EL (cell line): ENCODE measurements at places on chromosomes 1 and 21.

GRCh38 chr1:176540428-176540827, 77.5 kb downstream of the PAPPA2 start:
- DNase-seq = no peak

- no peak for DNase-seq
Observed at GRCh38 chr21:30478004-30478403, 2.2 kb downstream of the KRTAP19-1 start.

DNA sequence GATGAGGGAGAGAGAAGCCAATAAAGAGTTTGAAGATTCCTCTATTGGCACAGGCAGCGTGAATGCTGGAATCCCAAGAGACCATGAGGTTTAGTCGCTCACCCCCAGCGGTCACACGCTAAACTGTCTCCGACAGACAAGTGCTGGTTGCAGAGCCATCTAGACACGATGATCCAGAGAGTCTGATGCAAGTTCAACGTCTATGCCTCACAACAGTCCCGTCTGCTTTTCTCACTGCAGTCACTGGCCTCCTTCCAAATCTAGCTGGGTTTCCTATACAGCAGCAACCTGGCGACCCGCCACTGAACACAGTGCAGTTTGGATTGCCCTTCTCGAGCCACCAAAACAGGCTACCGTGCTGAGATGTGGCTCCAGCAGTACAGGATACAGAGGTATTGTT, 98.6 kb upstream of the KRTAP19-8 start:
- no peak for DNase-seq

DNA sequence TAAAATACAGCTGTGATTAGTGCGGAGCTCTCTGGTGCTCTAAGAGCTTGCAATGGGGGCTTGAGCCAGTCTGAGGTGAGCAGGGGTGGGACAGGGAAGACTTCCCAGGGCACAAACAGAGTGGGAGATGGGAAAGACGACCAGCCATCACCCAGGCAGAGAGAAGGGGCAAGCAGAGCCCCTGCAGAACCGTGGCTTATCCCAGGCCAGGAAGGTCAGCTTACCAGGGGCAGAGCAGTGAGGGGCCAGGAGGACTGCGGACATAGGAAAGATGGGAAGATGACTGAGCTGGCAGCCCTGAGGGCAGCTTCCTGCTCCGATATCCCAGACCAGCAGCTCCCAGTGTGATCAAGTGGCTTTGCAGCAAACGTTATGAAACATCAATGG, 55.4 kb upstream of the IFFO2 start:
- DNase-seq = peak; percentile 59

- DNase-seq = no peak
Observed at GRCh38 chr1:38241594-38242334, 195.2 kb upstream of the POU3F1 start.

DNA sequence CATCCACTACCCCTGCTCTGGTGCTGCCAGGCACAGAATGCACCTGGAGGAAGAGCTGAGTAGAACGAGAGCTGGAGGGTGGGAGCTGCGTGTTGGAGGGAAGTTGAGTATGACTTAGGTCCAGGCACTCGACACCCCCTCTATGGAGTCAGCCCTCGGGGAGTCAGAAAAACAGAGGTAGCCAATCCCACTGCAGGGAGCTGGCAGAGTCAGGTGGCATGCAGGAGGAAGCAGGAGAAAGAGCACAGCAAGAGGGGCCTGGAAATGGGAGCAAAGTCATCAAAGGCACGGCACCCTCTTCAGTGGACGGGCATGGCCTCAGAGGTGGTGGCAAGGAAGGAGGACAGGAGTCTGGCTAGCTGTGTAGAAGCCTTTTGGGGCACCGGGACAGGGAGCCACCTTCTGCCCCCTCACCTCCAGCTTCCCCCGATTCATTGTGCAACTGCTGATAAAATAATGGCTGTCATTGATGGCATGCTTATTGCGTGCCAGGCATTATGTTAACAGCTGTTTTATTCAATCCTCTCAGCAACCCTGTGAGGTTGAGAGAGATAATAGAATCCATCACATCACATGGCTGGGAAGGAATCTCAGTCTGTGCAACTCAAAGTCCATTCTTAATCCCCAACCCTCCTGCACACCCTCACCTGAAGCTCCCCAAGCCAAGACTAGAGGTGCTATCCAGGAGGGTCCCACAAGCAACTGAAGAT, 42.0 kb downstream of the C1orf198 start:
- DNase-seq = no peak

DNA sequence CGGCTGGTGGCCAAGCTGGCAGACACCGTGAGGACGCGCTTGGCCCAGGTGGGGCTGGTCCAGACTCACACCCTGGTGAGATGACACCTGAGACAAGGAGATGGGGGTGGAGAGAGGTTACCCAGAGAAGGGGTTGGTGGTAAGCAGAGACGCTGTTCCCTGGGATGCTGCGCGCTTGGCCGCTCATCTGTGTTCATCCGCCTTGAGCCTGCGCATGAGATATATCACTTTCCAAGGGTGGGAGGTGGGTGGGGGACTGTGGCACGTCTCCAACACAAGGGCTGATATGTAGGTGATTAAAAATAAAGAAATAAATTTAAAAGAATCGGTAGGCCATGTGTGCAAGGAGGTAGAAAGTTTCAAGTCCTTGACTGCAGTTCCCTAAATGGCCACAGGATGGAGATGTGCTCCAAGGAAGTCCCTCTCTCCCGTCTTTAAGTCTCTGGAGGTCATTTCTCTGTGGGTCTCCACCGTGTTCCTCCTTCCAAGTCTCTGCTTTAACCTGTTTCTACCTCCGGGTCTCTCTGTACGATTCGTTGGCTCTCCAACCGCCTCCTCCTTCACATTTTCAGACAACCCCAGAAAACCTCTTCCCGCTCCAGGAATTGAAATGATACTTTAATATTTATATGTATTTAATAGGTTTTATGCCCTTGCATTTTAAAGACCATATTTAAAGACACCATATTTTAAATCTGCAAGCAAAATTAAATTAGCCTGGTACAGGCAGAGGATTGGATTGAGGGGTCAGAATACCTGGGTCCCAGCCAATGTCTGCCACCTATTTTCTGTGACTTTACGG, 4.5 kb downstream of the TTC24 start:
- DNase-seq = peak; percentile 79

DNA sequence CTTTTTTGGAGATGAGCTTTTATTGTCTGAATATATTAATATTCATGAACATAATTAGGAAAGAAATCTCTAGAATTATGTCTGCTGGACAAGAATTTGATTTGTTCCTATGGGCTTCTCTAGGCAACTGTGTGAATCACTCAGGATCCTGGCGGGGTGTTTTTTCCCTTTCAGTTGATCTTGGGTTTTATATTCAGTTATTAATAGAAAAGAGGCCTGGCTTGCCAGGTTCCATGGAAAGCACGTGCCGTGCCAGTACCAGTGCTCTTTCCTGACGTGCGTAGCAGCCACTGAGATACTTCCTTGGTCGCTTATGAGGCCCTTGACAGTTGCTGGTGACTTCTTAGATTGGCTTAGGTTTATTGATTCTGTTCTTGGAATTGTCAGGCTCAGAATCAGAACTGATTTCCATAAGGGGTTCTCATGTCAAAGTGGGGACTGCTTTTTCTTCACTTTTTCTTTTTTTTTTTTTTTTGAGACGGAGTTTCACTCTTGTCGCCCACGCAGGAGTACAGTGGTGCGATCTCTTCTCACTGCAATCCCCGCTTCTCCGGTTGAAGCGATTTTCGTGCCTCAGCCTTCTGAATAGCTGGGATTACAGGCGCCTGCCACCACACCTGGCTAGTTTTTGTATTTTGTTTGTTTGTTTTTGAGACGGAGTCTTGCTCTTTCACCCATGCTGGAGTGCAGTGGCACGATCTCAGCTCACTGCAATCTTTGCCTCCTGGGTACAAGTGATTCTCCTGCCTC, 48.7 kb upstream of the KIF1B start:
- DNase-seq = no peak

DNA sequence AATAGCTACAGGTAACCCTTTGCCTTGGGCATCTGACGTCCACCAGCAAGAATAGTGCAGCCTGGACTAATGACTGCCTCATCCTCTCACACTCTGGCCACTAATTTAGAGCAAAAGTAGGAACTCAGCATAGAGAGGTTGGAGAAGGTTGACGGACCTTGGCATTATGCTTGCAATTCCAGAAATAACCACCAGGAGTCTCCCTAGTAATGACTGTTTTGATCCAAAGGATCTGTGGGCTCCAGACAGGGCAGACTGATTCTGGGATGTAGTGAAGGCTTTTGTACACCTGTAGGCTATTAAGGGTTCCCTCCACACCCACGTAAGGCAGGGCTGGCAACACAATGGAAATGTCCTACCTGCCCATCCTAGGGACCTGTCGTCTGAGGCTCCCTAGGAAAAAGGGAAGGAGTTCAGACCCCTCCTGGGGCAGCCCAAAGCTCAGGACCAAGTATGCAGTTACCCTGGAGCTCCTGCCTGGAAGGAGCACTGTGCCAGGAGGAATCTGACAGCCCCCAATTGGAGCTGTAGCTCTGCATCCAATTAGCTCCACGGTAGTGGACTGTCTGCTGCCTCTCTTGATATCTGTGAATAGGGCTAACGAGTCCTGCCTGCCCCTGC, 91.0 kb upstream of the TMEM51 start:
- DNase-seq = no peak
